Panc1 (cell line): ENCODE measurements at places on chromosomes 6 and 20. TPM values are rescaled to one million over a fixed set of nuclear protein-coding genes. Genes with fewer than 3 reads are reported as not detected.

GRCh38 chr20:36506253-36506652 lies 35.1 kb upstream of the MYL9 start:
- H3K36me3 ChIP-seq = no peaks in the 10 kb centered on the region
- H3K27me3 ChIP-seq = no peaks in the 10 kb centered on the region
- no peak overlapping the region for H3K27ac ChIP-seq
- H3K4me1 ChIP-seq = no peaks in the 10 kb centered on the region
- H3K4me3 ChIP-seq = no peak overlapping the region
- DNase-seq = no peak

GRCh38 chr6:90179190-90180169 lies 117.2 kb downstream of the BACH2 start:
- H3K27ac ChIP-seq = no peak overlapping the region
- H3K27me3 ChIP-seq = no peaks in the 10 kb centered on the region
- DNase-seq = no peak
- H3K4me3 ChIP-seq = no peak overlapping the region
- H3K4me1 ChIP-seq = no peaks in the 10 kb centered on the region

DNA sequence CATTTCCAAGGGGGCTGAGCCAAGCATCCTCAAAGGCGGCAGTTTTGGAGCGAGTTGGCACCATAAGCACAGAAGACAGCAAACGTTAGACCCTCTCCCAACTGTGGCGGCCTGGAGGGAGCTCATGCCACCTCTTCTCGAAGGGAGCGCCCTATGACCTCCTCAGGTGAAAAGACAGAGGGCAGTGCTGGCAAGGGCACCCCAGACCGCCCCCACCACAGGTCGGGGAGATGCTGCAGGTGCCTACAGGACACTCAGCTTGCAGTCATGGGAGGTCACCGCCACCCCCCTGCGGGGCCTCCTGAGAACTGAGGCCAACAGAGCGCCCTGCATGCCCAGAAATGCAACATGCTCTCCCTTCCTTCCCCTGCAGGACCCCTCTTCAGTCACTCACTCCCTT lies 45.1 kb upstream of the BHLHE23 start:
- H3K4me3 ChIP-seq = no peak overlapping the region
- H3K36me3 ChIP-seq = no peaks in the 10 kb centered on the region
- H3K27ac ChIP-seq = no peak overlapping the region
- no peaks in the 10 kb centered on the region for H3K27me3 ChIP-seq

- no peaks in the 10 kb centered on the region for H3K36me3 ChIP-seq
- peak overlapping the region; percentile 59; the same call in 1 of the 2 replicates for H3K27ac ChIP-seq
- DNase-seq = no peak
- H3K4me1 ChIP-seq = no peaks in the 10 kb centered on the region
Observed at GRCh38 chr6:139722530-139722929, 348.1 kb upstream of the CITED2 start.

The FAM209B gene
- total RNA-seq = not detected

The WFDC5 gene
- not detected for total RNA-seq

The ZBTB12 gene
- total RNA-seq = 9.4 TPM

GRCh38 chr6:15026832-15027231 lies 219.0 kb upstream of the JARID2 start:
- DNase-seq = no peak
- no peak overlapping the region for H3K4me3 ChIP-seq
- H3K4me1 ChIP-seq = no peaks in the 10 kb centered on the region
- H3K36me3 ChIP-seq = no peaks in the 10 kb centered on the region
- no peaks in the 10 kb centered on the region for H3K27me3 ChIP-seq
- H3K27ac ChIP-seq = no peak overlapping the region
